ENCODE measurements at places on chromosomes 4 and X. TPM values are rescaled to one million over a fixed set of nuclear protein-coding genes. Genes with fewer than 3 reads are reported as not detected.

Gene ART3
- polyA plus RNA-seq, result not detected

Gene SPANXB1
- polyA plus RNA-seq, result not detected

Gene SERTM2
- 0.02 TPM for polyA plus RNA-seq

Gene OPHN1
- polyA plus RNA-seq, result 1.1 TPM

Gene SLC16A2
- polyA plus RNA-seq, result 4.5 TPM

Gene BGN
- polyA plus RNA-seq, result 104 TPM

Gene CWH43
- 0.65 TPM for polyA plus RNA-seq

Gene GAB3
- polyA plus RNA-seq, result 4.4 TPM

Gene GAGE12H
- polyA plus RNA-seq, result not detected

Gene RHOXF2
- not detected for polyA plus RNA-seq

Gene NSUN7
- polyA plus RNA-seq, result 6.5 TPM

Gene GPR173
- polyA plus RNA-seq, result 0.96 TPM

Gene HPSE
- polyA plus RNA-seq, result 1.9 TPM

Gene GABRE
- 2.2 TPM for polyA plus RNA-seq

Gene CDX4
- not detected for polyA plus RNA-seq

Gene FHIP1A
- 1.5 TPM for polyA plus RNA-seq

Gene ADH7
- 3.9 TPM for polyA plus RNA-seq

Gene MAML3
- 4.1 TPM for polyA plus RNA-seq

- no peak for DNase-seq
These were observed 99.1 kb downstream of the AFF1 start for GRCh38 chr4:87033902-87034301.

- DNase-seq, result no peak
These were observed 17.9 kb upstream of the UBA6 start for GRCh38 chr4:67718848-67719247.

- no peak for DNase-seq
These were observed 135.7 kb upstream of the SCML1 start for GRCh38 chrX:17601441-17602200.

DNA sequence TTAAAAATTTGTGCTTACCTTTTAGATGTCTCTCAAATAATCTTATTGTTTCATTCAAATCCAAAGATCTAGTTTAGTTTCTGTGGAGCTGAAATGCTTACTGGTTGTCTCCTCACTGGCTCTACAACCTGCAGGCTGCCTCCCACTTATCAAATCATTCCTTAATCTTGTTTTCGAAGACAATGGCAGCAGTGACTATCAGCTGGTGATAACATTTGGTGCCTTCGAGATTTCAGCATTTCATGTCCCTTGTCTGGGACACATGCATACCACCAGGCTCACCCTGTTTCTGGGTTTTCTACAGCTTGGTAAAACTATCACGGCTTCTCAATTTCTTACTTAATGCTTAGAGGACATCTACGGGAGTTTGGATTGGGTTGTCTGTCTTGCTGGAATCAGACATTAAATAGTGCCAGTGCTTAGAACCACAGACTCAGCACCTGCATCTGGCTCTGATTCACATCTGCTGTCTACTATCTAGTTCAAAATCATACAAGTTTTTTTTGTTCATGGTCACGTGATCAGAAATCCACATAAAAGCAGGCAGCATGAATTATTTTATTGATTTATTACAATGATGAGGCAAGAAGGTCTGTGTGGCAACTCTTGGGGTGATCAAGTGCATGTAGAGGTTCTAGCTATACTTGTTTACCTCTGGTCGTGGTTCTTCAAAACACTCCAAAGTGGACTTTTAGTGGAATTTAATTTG is 32.0 kb upstream of the SMARCAD1 start:
- DNase-seq, result no peak

DNA sequence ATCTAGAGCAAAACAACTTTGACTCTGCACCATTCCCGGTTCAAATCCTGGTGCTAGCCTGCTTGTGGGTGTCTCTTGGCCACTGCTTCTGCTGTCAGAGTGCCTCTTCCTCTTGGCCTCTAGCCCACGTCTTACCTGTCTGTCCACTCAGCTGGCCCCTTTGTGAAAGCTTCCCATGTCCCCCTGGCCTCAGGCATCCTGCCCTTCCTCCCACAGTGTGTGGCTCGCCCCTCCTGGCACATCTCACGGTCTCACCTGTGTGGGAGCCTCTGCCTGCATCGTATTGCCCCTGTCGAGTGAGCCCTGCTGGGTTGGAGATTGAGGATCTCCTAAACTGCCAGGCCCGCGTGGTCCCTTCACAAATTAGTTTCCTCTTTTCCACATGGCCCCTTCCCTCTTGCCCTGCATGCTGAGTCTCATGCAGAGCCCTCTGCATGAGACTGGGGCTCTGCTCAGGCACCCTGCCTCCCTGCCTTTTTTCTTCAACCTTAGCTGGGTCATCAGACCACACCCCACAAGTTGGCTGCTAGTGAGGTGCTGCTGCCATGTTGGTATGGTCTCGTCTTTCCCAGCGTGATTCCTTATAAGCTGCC is 53.7 kb upstream of the TADA2B start:
- DNase-seq, result no peak

GRCh38 chrX:134444681-134445080 is 15.3 kb upstream of the HPRT1 start:
- DNase-seq, result no peak

- DNase-seq, result no peak
These were observed 29.8 kb downstream of the SAGE1 start for GRCh38 chrX:135923353-135923752.

DNA sequence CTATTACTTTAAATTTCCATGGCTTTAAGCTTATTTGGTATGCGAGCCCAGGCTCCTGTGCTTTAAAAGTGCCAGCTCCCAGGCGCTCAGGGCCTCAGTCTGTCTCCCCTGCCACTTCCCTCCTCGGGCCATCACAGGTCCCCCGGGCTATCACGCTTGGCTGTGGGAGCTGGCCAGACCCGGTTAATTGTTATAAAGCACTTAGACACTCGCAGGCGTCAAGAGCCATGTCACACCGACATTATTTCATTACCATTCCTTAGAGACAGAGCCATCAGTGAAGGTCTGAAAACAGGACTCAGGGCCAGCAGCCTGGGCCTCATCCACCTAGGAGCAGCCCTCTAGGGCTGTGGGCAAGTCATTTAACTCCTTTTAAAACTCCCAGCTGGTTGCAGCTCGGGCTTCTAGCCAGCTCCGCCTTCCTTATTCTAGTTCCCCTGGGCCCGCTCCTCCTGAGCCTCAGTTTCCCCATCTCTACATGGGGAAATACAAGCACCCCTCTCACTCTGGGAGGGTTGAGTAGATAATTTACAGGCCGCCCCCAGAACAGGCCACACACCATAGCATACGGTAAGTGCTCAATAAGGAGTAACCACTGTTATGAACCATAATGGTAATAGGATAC is 99.0 kb downstream of the HMX1 start:
- no peak for DNase-seq

GRCh38 chr4:155094201-155094820 is 114.1 kb upstream of the NPY2R start:
- peak; percentile 31 for DNase-seq

DNA sequence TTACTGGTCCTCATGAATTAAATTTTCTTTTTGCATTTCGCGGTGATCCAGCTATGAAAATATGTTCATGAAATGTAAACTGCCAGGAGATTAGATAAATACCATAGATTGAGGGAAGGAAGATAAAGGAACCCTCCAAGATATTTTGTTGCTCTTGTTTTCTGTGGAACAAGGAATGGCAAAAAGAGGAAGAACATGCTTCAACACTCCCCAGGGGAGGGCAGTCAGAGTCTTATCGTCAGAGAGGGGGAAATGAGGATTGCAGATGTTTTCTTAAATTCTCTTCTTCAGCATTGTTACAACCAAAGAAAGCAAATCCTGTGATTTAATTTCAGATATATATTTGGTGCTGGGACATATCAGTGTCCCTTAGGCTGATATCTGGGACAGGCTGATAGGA is 9.5 kb upstream of the SFRP2 start:
- no peak for DNase-seq

GRCh38 chr4:76955182-76955581 is 5.6 kb downstream of the SEPTIN11 start:
- peak; percentile 88 for DNase-seq

GRCh38 chr4:151887031-151887815 is 126.4 kb upstream of the GATB start:
- no peak for DNase-seq

- DNase-seq, result peak; percentile 32
These were observed 123.1 kb downstream of the BTC start for GRCh38 chr4:74671080-74671698.

DNA sequence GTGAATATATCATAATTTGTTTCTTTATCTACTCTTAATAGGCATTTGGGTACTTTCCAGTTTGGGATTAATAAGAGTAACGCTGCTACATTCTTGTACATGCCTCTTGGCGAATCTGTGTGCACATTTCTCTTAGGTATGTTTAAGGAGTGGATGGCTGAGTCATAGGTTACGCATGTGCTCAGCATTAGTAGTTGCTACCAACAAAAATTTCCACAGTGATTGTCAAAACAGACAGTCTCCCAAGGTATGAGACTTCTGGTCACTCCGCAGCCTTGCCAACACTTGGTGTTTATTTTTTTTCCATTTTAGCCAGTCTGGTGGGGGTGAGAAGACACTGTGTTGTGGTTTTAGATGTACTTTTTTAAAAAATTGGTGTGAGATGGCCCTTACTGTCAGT is 44.6 kb downstream of the FGFBP1 start:
- DNase-seq, result no peak

- DNase-seq, result no peak
These were observed 15.8 kb upstream of the ACE2 start for GRCh38 chrX:15616531-15616930.

GRCh38 chr4:113783289-113783688 is 21.8 kb upstream of the CAMK2D start:
- no peak for DNase-seq

DNA sequence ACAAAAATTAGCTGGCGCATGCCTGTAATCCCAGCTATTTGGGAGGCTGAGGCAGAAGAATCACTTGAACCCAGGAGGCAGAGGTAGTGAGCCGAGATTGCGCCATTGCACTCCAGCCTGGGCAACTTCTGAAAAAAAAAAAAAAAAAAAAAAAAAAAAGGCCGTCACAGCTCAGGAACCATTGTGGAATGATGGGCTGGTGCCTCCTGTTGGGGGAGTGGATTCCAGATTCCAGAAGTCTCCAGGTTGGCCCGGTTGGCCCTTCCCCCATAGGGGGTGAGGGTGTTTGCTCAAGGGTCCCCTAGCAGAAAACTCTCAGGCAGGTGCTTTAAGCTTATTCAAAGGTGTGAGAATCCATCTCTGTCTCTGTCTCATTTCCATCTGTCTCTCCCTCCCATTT is 11.5 kb downstream of the SH3TC1 start:
- no peak for DNase-seq

GRCh38 chr4:141675384-141675783 is 39.0 kb downstream of the IL15 start:
- no peak for DNase-seq

- no peak for DNase-seq
These were observed 8.9 kb downstream of the MSANTD1 start for GRCh38 chr4:3257556-3258482.

DNA sequence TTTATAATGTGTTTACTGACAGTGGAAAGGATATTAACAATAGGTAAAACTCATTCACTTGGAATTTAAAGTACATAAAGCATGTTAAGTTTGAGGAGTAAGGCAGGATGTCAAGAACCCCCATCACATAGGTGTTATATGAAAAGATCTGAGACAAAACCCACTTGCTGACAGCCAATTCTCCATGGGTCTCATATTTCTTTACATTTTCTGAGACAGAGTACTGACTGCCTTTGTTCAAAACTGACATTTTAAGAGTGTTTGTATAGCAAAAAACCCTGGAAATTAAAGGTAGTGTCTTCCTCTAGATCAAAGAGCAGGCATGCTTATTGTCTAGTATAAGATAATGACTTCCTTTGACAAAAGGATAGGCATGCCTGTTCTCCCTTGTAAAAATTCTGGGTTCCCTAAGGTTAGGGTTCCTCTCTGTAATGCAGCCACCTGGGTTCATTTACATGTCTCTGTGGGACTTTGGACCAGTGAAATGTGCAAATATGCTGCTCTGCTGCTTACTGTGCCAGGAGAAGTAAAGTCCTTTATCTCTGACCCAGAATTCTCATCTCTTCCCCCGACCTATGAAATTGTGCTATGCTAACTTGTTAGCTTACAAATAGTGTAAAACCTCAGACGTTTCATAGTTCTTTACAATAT is 123.6 kb downstream of the PCDH18 start:
- DNase-seq, result no peak

DNA sequence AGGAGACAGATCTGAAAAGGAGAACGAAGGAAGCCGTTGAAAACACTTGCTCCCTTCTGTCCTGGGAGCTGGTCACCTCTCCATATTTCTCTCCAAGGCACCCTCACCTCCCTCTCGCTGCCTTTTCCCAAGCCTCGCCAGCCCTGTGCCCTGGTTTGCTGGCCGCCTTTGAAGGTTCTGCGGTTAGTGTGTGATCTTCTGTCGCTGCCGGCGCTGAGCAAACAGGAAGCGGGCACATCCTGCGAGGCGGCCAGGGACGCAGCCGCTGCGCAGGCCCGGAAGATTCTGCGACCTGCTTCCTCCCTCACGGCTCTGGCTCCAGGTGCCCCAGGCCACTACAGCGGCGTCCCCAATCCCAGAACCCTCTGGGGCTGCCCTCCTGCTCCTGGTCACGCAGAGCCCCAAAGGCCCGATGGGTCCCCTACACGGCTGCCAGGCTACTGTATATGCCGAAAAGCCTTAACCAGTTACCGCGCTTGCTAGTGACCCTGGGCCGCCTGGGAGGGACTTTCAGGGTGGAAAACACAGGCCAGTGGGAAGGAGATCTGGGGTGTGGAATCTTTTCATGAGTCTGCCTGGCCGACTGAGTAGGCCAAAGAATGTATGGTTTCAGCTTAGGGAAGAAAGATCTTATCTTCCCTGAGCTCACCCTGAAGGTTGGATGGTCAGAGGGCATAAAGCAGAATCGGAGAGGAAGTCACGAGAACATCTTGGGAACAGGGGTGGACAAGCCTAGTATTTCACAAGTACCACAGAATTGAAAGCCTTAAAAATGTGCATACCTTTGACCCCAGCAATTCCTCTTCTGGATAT is 2.3 kb upstream of the SASH3 start:
- DNase-seq, result peak; percentile 59

- peak; percentile 48 for DNase-seq
These were observed 52.4 kb upstream of the TMEM33 start for GRCh38 chr4:41882625-41883347.
